ENCODE measurements at places on chromosomes 12 and 14.

DNA sequence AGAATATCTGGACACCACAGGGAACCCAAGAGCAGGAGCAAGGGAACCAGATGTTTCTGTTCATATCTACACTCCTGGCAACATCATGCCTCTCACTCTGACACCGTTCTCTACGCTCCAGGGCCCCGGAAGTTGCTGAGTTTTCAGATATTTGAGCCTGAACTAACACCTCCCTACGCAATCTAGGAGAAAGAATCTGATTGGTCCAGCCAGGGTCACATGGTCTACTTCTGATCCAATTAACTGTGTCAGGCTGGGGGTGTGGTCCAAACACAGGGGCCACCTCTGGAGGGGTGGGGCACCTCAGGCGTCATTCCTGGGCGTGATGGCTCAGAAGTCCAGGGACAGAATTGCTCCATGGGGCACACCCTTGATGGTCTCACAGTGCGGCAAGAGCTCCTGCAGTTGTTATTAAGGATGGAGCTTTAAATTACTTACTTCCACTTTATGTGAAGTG is 165.5 kb downstream of the PTPN11 start:
- DNase-seq, result no peak

DNA sequence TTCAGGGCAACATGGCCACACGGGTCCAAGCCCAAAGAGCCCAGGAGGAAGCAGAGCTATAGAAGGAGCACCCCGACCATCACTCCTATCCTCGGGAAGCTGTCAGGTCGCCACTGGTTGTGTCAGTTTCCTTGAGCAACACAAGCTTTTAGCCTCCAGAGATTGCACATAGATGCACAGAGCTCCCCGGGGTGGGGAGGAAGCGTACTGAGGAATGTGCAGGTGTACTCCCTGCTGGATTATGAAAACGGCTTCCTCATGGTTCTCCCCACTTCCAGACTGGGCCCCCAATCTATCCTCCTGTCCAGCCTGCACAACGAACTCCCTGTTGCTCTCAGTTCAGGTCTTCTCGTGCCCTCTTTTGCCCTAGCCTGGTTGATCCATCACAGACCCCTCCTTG is 30.3 kb upstream of the IRF2BPL start:
- DNase-seq, result no peak

DNA sequence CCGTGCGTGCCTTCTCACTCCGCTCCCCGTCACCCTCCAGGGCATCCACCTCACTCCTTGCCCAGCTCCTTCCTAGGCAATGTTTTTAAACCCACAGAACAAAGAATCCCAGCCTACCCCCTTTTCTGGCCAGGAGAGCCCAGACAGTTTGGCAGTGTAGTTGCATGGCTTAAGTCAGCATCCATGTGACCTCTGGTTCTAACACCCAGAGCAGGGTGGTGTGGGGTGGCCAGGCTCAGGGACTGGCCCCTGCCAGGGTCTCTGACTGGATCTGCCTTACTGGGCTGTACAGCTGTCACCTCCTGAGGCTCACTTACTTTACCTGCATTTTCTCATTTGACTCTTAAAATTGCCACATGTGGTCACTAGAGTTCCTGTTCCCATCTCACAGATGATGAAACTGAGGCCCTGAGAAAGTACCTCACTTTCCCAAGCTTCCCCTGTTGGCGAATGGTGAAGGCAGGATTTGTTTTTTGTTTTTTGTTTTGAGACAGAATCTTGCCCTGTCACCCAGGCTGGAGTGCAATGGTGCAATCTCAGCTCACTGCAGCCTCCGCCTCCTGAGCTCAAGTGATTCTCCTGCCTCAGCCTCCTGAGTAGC is 18.3 kb downstream of the SDS start:
- no peak for DNase-seq

DNA sequence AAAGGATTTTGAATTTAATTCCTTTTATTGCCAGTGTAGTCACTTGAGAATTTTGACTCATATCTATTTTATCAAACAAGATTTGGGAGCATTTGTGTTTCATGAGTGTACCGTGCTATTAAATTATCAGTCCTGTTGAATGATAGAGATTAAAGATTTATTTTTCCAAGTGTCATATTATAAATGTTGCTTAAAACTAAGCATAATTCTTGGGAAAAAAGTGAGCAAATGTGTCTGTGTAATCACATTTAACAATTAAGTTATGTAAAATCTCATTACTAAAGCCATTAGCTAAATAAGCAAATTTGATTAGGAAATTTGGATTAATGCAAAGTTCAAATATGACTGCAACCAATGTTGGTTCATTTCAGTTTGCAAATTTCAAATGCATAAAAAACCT is 266.7 kb downstream of the TMTC2 start:
- DNase-seq, result no peak

DNA sequence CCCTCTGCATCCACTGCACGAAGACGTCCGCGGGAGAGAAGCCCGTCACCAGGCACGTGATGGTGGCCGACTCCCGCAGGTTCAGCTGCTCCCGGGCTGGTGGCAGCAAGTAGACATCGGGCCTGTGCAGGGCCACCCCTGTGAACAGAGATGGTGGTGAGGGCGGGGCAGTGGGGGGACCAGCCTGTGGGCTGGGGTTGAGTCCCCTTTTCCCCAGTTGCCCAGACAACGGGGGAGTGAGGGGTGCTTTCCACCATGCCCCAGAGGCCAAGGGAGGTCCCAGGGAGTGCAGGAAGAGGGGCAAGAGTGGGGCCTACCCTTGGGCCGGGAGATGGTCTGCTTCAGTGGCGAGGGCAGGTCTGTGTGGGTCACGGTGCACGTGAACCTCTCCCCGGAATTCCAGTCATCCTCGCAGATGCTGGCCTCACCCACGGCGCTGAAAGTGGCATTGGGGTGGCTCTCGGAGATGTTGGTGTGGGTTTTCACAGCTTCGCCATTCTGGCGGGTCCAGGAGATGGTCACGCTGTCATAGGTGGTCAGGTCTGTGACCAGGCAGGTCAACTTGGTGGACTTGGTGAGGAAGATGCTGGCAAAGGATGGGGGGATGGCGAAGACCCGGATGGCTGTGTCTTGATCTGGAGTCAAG is 328.3 kb downstream of the TMEM121 start:
- no peak for DNase-seq

DNA sequence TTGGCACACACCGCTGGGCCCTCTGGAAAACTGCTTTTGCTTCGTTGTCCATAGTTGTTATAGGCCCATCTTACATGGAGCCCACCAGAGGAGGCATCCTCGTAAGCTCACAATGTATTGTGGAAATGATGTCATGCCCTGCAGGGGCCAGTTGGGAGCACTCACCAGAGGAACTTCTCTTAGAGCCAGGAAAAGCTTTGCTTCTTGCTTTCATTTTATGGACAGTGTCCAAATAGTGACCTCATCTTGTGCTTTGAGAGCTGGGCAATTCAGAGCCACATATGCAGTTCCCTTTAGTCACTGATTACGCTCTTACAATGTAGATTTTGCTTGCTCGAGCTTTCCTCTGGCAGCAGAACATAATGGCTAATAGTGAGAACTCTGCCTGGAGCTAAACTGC is 275.6 kb downstream of the AACS start:
- DNase-seq, result no peak

All from GM10248 (cell line).